Renal cortical epithelial cell (primary cell): ENCODE measurements at places on chromosomes 2 and 18. TPM values are rescaled to one million over a fixed set of nuclear protein-coding genes. Genes with fewer than 3 reads are reported as not detected.

- DNase-seq, result no peak
Observed at GRCh38 chr2:61792355-61792890, 61.4 kb downstream of the FAM161A start.

DNA sequence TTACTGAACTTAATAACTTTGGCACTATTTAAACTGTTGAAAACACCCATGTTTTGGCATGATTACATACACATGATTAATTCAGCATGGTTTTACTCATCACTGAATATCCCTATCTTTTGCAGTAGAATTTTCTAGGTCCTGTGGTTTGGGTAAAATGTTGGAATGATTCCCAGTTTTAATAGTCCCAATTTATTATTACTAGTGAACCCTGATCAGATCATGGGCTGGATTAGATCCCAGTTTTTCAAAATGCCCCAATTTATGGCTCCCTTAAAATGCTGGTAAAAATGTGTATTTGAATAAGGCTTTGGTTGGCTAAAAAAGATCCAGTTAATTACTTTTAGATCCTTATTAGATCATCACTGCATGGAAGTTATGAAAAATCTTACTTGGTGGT is 273.6 kb upstream of the NRP2 start:
- DNase-seq, result no peak

- DNase-seq, result no peak
Observed at GRCh38 chr2:109018452-109018851, 29.4 kb upstream of the EDAR start.

- DNase-seq, result no peak
Observed at GRCh38 chr2:156309917-156310316, 22.6 kb downstream of the NR4A2 start.

DNA sequence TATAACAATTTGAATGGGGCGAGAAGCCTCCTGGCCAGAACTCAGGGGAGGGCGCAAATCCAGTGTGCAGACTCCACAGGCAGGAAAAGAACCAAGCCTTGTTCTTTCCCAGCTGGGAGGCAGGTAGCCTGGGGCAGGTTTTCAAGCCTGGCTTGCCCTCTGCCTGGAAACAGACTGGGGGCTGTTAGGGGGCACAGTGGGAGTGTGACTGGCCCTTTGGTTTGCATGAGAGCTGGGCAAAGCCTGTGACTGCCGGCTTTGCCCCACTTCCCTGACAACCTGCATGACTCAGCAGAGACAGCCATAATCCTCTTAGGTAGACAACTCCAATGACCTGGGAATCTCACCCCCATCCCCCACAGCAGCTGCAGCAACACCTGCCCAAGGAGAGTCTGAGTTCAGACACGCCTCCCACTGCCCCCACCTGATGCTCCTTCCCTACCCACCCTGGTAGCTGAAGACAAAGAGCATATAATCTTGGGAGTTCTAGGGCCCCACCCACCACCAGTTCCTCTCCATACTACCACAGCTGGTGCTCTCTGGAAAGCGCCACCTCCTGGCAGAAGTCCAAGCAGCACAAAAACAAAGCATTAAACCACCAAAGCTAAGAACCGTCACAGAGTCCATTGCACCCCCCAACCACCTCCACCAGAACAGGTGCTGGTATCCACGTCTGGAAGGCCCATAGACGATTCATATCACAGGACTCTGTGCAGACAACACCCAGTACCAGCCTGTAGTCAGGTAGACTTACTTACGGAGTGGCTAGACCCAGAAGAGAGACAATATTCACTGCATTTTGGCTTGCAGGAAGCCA is 402.5 kb downstream of the STK39 start:
- DNase-seq, result peak; percentile 30

DNA sequence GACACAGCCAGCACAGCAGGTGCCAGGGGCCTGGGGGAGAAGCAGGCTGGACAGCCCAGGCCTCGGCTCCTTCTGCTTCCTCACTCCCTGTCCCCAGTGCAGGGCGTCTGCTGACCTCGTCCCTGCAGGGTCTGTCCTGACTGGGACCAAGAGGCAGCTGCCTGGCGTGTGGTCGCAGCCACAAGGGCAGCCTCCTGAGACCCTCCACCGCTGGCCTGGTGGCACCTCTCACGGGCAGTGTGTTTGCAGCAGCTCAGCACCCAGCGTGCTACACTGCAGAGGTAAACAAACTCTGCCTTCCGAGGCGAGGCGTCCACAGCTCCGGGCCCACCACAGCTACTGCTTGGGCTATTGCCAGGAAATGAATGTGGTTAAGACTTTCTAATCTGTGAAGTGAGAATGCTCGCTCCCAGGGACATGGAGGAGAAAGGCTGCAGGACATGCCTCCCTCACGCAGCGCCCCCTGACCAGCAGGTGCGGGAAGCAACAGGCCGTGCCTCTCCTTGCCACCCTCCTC is 46.1 kb upstream of the HPCAL1 start:
- DNase-seq, result no peak

DNA sequence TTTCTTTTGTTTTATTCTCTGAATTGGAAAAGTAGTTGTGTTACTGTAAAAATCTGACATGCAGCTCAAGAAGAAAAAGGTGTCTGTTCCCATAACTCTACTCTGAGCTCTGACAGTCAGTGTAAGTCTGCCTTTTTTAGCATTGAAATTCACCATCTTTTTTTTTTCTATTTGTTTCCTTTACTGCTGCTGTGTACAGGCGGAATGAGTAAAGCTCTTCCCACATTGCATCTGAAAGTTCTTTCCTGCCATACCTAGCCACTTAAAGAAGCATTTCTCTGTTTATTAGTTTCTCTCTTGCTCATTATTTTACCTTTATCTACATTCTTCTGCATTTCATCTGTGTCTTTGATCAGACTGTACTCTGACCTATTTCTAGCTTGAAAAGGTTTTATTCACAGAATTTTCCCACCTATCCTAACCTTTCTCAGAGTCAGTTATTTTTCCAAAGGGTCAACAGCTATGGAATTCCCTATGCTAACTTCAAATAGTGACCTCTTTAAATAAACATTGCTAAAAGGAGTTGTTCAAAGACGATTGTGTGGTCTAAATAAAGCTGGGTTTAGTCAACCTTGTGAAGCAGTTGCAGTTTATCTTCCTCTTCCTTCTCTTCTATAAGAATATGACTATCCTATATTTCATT is 1303.1 kb upstream of the ZEB2 start:
- no peak for DNase-seq

DNA sequence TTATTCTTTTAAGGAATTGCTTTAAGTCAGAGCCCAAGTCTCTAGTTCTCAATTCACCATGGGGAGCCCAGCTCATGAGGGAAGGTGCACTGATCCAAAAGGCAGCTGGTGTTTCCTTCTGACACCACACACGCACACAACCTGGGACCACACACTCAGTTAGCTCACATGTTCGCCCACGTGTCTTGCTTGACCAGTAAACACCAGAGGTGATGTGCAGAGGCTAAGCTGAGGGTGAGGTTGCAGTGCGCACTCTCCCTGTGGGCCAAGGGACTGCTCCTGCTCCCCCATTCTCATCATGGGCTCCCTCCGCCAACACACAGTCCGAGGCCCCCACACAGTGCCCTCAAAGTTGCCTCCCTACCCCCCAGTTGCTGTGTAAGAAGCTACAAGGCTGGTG is 70.8 kb upstream of the BZW1 start:
- DNase-seq, result no peak

- DNase-seq, result no peak
Observed at GRCh38 chr18:43877616-43878321, 600.5 kb upstream of the SYT4 start.

The ATP8B1 gene
- total RNA-seq, result 27.1 and 48.8 TPM in 2 replicates

The LAMA1 gene
- total RNA-seq, result 2.3 and 4.3 TPM in 2 replicates

The GKN1 gene
- total RNA-seq, result not detected in 2 replicates

The CD8B2 gene
- not detected in 2 replicates for total RNA-seq

The MOCOS gene
- total RNA-seq, result 12.0 and 14.6 TPM in 2 replicates

The GAD1 gene
- 11.4 and 19.4 TPM in 2 replicates for total RNA-seq

The TSGA10 gene
- 13.9 and 21.6 TPM in 2 replicates for total RNA-seq
